ENCODE measurements at places on chromosomes 1 and 21. TPM values are rescaled to one million over a fixed set of nuclear protein-coding genes. Genes with fewer than 3 reads are reported as not detected.

The NUP210L gene
- total RNA-seq = not detected

DNA sequence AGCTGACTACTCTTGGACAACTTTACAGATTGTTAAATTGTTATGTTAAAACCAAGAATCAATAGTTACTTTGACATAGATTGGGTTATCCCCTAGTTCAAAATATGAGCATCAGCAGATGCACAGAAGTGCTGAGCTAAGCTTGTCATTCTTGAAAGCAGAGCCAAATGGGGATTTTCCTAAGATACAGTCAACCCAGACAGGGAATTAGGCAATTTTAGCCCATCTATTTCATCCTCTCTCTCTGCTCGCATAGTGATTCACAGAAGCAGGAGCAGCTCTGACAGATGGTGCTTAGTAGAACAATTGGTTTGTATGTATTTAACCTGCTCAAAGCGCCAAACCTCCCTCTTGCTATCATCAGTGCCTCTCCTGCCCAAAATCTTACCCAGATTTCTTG is 27.9 kb upstream of the PRRC2C start:
- DNase-seq = no peak

DNA sequence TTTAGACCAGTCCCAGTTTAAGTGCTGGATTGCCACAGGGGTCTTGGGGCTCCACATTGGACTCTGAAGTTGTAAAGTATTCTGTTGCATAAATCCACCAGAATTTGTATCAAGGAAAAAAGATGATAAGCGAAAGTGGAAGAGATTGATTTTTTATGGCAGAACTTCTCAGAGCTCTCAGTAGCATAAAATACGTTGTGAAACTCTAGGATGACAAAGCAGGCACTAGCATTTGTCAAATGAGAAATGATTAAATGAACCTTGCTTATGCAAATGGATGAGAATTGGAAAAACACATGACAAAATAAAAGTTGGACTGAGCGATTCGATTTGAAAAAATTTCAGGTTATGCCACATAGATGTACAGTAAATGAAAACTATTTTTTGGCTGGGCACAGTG is 253.8 kb upstream of the RAB4A start:
- DNase-seq = no peak

GRCh38 chr1:100604372-100604771 is 66.4 kb downstream of the GPR88 start:
- no peak for DNase-seq

The RCAN3 gene
- total RNA-seq = 4.5 TPM

Data from uterus (tissue), 4 donors.